ENCODE measurements at places on chromosomes 11 and 22.
A peak's percentile ranks its signal among the peaks of the same experiment; 100 is the strongest.

DNA sequence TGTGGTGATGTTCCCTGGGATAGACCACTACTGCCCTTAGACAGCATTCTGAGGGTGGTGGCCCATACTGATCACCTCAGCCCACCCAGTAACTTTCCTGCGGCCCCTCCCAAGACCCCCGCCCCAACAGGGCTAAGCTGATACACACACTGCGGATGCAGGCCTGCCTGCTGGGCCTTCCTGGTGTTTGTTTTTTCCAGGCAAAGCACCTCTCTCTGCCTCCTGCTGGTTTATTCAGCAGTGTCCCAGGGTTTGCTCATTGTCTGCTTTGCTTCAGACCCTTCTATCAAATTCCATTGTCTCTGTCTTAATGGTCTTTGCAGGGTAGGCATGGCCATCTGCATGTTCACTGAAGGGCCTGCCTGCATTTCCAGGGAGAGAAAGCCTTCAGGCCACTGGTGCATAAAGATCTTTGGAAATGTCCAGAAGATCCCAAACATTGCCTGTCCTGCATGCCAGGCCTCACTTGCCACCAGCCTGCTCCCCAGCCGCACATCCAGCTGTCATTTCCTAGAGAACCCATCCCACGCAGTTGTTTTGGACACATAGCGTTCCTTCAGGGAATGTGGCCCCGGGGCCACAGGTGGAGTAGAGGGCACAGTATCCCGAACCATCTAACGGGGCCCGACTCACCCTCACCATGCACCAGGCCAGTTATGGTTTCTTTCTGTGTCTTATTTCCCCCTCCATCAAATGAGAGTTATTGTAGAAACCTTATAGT lies 50.2 kb downstream of the BCR start:
- DNase-seq, result no peak

DNA sequence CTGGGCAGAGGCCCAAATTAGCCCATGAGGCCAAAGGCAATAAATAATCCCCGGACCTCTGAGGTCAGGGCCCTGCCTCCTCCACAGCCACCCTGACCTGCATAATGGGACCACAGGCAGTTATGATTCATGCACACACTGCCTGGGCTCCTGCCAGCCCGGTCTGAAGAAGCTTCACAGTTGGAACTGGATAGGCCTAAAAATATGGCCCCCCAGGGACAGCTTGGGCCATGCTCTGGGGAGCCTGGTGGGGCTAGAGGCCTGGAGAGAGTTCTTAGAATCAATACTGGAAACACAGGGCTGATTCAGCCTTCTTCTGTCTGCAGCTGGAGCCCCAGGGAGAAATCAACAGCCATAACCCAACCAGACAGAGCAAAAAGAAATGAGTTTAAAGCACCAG lies 112.8 kb upstream of the CADM1 start:
- DNase-seq, result no peak

DNA sequence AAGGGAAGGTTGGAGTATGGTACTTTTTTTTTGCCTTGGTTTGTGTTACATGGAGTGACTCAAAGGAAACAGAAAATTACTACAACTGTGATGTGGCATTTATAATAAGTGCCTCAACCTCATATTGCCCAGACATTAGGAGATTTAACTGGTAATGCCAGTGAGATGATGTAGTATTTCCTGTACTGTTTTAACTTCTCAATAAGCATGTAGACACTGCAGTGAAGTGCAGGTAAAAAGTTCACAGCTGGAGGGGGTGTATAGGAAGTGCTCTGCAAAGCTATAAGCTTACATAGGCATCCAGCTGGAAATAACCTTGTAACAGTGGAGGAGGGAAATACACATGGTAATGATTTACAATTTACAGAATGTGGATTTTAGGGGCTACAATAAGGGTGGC lies 138.2 kb upstream of the MTMR2 start:
- DNase-seq, result no peak

- peak; percentile 57 for DNase-seq
Observed at GRCh38 chr22:36853407-36854099, 7.3 kb upstream of the NCF4 start.

DNA sequence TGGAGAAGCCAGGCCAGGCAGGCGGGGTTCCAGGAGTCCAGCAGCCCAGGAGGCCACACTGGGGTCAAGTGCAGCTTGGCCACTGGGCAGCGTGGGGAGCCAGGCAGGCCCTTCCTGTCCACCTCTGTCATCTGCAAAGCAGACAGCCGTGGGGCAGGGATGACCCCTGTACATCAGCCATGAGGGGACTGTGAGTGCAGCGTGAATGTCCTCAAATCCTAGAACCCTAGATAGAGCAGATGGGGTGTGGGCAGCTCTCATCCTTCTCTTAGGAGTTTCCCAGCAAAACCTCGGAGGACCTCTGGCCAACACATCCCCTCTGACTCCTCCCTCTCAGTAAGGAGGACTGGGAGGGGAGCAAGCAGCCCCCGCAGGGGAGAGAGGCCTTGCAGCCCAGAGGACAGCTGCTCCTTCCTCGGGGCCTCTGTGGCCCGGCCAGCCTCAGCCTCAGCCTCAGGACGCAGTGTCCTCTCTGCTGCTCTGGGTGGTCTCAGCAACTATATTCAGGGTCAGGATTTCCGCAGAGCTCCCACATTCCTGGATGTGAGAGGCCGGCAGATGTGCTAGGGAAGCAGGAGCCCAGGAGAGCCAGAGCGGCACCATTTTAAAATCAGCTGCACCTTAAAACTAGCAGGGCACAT lies 820.5 kb downstream of the BRD1 start:
- no peak for DNase-seq

DNA sequence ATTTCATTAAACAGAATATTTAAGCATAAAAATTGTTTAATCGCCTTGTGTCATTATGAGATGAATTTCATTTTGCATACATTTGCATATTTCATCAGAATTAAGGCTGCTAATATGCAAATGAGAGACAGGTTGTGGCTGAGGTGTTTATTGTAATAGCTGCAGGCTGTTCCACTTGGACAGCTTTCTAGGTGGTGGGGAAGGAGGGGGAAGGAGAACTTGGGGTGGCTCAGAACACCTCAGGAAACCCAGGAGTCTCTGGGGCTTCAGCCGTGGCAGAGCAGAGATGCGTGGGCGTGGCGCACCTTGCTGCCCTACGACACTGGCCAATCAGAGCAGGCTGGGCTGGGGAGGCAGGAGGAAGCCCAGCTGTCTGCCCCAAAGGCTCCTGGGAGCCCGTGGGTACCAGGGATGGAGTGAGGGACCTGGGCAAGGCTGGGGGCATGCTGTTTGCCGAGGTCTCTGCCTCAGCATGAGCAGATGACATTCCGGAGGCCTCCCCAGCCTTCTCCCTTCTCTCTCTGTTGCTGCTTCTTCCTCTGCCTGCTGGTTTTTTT lies 542.9 kb downstream of the MN1 start:
- no peak for DNase-seq

GRCh38 chr11:9396752-9397151 lies 12.3 kb downstream of the IPO7 start:
- DNase-seq, result no peak

DNA sequence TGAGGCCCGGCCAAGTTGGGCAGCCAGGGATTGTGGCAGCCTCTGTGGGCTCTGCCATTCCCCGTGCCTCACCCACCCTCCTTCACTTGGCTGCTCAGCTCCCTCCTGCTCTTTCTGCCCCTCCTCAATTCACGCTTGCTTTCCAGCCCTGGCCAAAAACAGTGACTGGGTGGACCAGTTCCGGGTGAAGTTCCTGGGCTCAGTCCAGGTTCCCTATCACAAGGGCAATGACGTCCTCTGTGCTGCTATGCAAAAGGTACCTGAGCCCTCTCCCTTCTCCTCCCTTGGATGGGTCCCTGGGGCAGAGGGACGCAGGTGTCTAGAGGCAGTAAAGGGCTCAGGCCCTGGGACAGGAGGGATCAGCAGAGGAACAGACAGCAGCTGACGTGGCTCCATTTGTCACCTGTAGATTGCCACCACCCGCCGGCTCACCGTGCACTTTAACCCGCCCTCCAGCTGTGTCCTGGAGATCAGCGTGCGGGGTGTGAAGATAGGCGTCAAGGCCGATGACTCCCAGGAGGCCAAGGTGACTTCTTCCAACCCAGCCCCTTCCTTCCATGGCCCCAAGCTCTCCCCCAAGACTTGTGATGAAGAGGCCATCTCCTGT lies 2.7 kb downstream of the FREY1 start:
- DNase-seq, result no peak

- no peak for DNase-seq
Observed at GRCh38 chr11:131675121-131675888, 304.9 kb downstream of the NTM start.

DNA sequence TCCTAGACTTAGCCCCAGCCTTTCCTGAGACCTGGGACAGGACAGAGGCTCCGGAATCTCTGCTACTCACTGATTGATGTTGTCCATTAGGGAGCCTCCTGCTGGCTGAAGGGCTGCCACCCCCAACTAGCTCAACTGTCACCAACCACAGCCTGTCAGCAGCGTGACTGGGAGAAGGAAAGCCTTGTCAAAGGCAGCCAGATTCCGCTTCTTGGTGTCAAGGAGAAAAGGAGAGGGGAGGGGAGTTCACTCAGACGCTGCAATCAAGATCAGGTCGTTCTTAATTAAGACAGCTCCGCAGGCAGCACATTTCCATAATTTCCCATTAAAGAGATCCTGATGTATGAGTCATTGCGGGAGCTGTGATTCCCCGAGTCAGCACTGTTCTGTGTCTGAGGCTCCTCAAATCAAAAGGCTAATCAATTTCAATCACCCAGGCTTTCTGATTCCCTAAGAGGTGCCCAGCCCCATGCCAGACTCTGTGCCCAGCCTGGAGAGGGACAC lies 152.8 kb upstream of the ZBED5 start:
- no peak for DNase-seq

DNA sequence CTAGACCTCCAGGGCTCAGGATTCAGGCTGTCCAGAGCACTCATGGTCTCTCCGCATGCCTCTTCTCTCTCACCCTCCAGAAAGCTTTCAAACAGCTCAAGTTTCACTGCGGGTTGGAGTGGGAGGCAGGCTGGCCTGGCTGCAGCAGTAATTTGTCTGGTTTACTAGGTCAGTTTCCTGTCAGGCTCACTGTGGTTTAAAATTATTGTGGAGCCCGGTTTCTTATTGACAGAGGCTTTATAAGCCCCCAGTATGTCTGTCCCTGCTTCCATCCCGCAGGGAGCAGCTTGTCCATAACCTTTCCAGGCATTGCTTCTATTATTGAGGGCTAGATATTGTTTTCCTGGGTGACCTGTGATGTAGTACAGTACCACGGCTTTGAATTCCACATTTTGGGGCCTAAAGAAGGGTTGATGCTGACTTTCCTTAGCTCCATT lies 235.3 kb upstream of the SORL1-AS1 start:
- no peak for DNase-seq

DNA sequence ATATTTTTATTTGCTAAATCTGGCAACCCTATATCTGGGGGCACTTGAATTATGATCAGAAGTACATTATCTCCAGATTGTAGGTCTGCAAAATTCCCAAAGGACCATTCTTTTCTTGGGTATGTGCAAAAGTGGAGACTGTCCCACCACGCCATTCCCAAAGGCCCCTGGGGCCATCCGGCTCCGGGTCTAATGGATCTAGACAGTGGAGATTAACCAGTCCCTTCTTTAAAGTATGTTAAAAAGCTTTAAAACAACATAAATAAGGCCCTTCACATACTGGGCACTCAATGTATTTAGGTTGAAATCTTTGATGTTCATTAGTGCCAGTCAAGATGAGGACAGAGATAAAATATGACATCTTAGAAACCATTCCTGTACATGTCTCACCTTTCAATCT lies 124.1 kb downstream of the MAML2 start:
- no peak for DNase-seq

DNA sequence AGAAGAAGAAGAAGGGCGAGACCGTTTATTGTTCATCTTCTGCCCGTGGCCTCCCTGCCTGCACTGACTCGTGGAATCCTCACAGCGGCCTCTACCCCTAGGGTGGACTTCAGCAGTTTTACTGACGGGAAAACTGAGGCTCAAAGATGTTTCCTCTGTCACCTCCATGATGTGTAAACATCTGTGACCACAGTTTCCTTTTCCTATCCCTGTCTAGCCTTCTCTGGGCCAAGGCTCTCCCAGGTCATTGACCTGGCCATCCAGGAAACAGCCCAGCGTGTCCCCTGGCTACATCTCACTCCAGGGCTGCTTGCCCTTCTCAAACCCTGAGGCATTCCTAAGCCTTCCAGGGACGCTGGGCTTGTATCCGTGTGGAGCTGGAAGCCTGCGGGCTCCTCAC lies 49.0 kb upstream of the GCAT start:
- DNase-seq, result no peak

DNA sequence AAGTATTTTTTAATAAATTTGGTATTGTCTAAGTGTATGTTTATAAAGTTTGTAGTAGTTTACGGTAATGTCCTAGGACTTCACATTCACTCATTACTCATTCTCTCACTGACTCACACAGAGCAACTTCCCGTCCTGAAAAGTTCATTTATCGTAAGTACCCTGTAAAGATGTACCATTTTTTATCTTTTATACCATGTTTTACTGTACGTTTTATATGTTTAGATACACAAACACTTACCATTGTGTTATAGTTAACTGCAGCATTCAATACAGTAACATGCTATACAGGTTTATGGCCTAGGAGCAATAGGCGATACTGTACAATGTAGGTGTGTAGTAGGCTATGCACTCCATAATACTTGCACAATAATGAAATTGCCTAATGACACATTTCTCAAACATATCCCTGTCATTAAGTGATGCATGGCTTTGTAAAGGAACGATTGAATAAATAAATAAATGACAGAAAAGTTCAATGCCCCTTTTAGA lies 12.5 kb upstream of the CARD18 start:
- no peak for DNase-seq

- DNase-seq, result no peak
Observed at GRCh38 chr11:82831364-82831763, 68.9 kb downstream of the PRCP start.

- DNase-seq, result no peak
Observed at GRCh38 chr11:15625691-15626090, 511.0 kb downstream of the INSC start.

DNA sequence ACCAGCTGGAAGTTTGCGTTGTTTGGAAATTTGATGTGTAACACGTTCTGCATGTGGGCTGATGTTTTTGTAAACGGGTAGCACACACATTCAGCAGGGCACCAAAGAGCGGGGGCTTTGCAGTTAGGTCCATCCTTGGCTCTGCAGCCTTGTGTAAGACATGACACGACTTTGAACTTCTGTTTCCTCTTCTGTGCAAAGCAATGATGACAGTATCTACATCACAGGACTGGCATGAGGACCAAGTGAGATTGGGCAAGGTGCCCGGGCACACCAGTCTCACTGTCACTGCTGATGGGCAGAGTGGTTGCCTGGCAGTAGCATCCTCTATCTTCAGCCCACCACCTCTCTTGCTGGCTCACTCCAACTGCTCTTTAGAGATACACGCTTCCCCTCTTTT lies 3.3 kb downstream of the TCN2 start:
- DNase-seq, result no peak

DNA sequence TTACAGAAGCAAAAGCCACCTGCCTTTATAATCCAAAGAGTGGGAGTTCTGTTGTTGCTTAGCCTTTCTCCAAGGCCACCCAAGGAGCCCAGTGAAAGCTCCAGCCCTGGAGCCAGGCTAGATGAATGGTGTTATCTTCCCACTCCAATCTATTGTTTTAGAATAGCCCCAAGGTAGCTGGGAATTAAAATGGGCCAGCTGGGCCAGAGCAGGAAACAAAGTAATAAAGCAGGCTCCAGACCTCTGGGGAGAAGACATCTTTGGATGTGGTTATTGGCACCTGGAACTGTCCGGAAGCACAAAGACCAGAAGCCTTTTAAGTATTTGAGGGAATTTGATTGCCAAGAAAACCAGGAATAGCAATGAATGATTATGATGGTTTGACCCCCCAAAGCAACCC lies 8.8 kb downstream of the C11orf96 start:
- no peak for DNase-seq

GRCh38 chr22:30778261-30778660 lies 83.6 kb downstream of the OSBP2 start:
- DNase-seq, result no peak
